ENCODE measurements at places on chromosomes 3 and 15.

GRCh38 chr3:112138219-112138969, 5.3 kb upstream of the GCSAM start:
- no peak overlapping the region for H3K27ac ChIP-seq
- no peak for DNase-seq
- H3K27me3 ChIP-seq, result no peaks in the 10 kb centered on the region
- no peak overlapping the region for H3K4me3 ChIP-seq

DNA sequence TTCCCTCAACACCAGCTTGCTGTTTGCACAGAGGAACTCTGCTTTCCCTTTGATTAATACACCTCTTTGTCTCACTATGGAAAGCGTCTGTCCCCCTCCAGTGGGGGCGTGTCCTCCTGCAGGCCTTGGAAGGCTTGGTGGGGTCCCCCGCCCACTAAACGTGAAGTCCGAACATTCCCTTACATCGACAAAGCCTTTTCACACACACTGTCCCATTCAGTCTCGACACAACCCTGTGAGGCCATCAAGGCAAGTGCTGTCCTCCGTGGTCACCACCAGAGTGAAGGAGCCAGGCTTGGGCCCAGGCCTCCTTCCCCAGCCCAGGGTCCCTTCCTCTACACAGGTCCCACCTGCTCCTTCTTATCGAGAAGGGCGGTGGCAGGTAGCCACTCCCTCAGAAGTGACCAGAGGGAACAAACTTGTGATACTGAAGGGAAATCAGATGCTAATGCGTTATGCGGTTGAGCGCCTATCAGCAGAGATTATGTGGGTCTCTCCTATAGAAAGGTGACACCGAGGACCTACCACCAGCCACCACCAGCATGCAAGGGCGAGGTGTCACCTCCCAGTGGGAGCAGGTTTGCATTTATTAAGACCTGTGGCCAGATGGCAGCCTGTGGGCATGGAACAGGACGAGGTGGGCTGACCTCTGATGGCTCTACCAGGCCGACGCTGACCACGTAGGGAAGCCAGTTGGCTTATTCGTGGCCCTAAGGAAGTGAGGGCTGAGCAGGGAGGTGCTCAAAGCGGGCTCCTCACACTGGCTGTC, 6.6 kb downstream of the NRROS start:
- H3K4me1 ChIP-seq, result peaks cover under 1% of the 10 kb centered on the region
- peak overlapping the region; percentile 3 for H3K27ac ChIP-seq
- no peaks in the 10 kb centered on the region for H3K27me3 ChIP-seq

DNA sequence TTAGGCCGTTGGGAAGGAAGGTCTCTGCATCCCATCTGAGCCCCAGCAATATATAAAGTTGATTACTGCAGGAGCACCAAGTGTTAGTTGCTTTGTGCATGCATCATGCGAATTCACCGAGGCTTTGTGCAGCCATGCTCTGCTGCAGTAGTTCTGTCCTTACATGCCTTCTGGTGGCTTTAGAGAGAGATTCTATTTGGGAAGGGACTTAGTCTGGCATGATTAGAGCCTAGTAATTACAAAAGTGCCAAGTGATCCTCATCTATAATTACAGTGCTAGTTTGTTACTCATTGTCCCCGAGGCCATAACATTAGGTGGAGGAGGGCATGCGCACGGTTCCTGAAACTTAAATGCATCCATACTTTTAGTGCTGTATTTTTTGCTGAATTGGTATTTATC, 353.6 kb downstream of the CNTN4 start:
- H3K36me3 ChIP-seq, result no peaks in the 10 kb centered on the region
- DNase-seq, result no peak
- H3K4me3 ChIP-seq, result no peak overlapping the region
- H3K27me3 ChIP-seq, result no peaks in the 10 kb centered on the region
- peaks cover 37% of the 10 kb centered on the region for H3K4me1 ChIP-seq

GRCh38 chr3:139774560-139775302, 97.0 kb upstream of the NMNAT3 start:
- H3K27me3 ChIP-seq, result no peaks in the 10 kb centered on the region
- no peak overlapping the region for H3K4me3 ChIP-seq
- H3K4me1 ChIP-seq, result no peaks in the 10 kb centered on the region
- peak; percentile 11 for DNase-seq
- H3K36me3 ChIP-seq, result no peaks in the 10 kb centered on the region

DNA sequence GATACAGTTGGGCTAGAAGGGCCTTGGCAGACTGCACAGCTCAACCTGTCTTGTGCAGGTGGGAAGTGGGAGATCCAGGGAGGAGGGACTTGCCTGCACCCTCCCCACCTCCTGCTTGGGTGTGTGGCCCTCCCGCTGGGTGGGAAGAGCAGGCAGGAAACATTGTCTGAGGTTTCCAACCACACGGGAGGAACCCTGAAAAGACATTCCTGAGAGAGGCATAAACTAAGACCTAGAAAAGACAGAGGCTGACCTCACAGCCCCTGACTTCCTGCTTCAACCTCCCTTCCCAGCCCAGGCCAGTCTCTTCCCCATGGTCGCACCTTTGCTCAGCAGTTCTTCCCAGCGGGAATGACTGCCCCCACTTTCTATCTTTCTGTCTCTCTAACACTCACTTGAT, 46.3 kb upstream of the INSYN1 start:
- peak overlapping the region; percentile 90 for H3K27ac ChIP-seq
- no peak for DNase-seq
- H3K27me3 ChIP-seq, result no peaks in the 10 kb centered on the region
- no peaks in the 10 kb centered on the region for H3K36me3 ChIP-seq
- peaks cover 45% of the 10 kb centered on the region for H3K4me1 ChIP-seq
- no peak overlapping the region for H3K4me3 ChIP-seq

GRCh38 chr3:127903611-127904375, 11.2 kb upstream of the KBTBD12 start:
- no peak for DNase-seq
- H3K27ac ChIP-seq, result no peak overlapping the region
- no peaks in the 10 kb centered on the region for H3K36me3 ChIP-seq
- H3K4me1 ChIP-seq, result no peaks in the 10 kb centered on the region
- no peaks in the 10 kb centered on the region for H3K27me3 ChIP-seq

DNA sequence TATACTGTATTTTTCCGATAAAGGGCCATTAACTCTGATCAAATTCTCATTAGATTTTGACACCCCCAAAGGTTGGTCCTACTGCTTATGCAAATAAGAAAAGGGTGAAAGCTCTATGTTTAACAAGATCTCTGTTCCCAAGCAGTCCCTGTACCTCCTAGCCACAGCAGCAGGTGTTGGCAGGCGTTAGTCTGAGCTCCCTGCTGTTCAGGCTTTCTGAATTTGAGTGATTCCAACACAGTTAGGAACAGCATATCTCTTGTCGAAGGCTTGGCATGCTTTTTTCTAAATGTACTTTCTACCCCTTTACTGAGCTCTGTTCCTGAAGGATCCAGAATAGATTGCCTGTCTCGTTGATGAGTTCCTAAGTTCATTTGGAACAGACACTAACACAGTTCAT, 42.3 kb downstream of the MITF start:
- H3K4me1 ChIP-seq, result peaks cover 41% of the 10 kb centered on the region
- H3K36me3 ChIP-seq, result no peaks in the 10 kb centered on the region
- H3K27me3 ChIP-seq, result no peaks in the 10 kb centered on the region
- no peak overlapping the region for H3K27ac ChIP-seq
- DNase-seq, result no peak

DNA sequence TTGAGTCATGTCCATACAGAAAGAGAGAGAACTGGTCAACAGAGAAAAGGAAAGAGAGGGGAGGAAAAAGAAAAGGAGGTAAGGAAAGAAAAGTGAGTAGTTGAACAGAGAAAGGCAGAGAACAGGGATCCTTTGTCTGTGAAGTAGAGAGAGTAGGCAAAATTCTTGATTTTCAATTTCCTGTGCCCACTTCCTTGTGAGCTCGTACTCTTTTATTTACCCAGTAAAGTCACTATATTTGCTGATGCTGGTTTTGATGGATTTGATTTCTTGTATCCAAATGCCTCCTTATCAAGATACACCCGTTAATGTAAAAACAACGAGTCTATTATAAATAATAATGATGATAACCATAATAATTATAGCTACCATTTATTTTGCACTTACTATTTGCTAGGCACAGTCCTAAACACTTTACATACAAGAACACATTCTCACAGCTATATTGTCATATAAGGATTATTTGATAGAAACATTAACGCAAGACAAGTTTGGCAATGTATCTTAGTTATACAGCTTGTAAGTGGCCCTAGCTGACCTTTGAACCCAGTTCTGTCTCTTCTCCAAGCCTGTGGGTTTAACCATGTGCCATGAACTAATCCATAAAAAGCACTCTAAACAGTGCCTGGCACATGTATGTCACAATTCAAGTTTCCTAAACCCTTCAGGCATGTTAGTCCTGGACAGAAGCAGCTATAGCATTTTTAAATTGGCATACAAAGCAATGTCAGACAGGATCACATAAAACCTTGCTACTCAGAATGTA, 6.7 kb upstream of the P2RY1 start:
- H3K36me3 ChIP-seq, result no peaks in the 10 kb centered on the region
- no peak overlapping the region for H3K4me3 ChIP-seq
- H3K4me1 ChIP-seq, result peaks cover 14% of the 10 kb centered on the region

- peak overlapping the region; percentile 60 for H3K27ac ChIP-seq
- no peak overlapping the region for H3K4me3 ChIP-seq
- DNase-seq, result no peak
- H3K36me3 ChIP-seq, result no peaks in the 10 kb centered on the region
- H3K4me1 ChIP-seq, result peaks cover 70% of the 10 kb centered on the region
Measured at GRCh38 chr3:99958222-99958912, 140.7 kb downstream of the CMSS1 start.

- no peaks in the 10 kb centered on the region for H3K4me1 ChIP-seq
- H3K27me3 ChIP-seq, result no peaks in the 10 kb centered on the region
- no peak overlapping the region for H3K4me3 ChIP-seq
- no peak overlapping the region for H3K27ac ChIP-seq
- DNase-seq, result no peak
Measured at GRCh38 chr15:95726891-95727290, 603.6 kb upstream of the NR2F2 start.

DNA sequence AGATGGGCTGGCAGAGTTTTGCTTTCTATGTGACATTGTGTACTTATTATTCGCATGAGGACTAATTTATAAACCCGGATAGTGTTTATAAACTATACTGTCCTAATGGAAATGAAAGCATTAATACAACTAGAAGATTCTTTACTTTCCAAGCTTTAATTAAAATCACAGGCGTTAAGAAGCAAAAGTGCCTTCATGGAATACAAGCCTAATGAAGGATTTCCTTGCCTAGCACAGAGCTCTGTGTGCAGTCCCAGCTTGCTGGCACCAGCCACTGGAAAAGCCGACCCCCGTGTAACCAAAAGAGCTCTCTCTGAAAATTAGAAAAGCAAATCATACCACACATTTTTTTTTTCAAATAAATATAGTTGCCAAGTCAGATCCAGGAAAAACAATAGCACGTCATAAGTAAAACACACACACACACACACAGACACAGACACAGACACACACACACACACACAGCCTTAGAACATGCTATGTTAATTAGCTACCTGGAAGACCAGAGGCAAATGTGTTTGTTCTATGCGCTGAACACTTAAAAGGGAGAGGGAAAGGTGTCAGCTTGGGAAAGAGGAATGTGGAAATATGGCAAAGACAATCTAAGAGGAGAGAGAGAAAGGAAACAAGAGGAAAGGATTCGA, 1084.2 kb downstream of the TUSC7 start:
- no peak overlapping the region for H3K4me3 ChIP-seq
- DNase-seq, result no peak
- peaks cover 5% of the 10 kb centered on the region for H3K27me3 ChIP-seq
- no peaks in the 10 kb centered on the region for H3K36me3 ChIP-seq
- H3K4me1 ChIP-seq, result no peaks in the 10 kb centered on the region

- no peaks in the 10 kb centered on the region for H3K27me3 ChIP-seq
- H3K27ac ChIP-seq, result no peak overlapping the region
- no peaks in the 10 kb centered on the region for H3K36me3 ChIP-seq
- H3K4me1 ChIP-seq, result no peaks in the 10 kb centered on the region
Measured at GRCh38 chr15:55494931-55495330, 13.1 kb downstream of the DNAAF4 start.

Measured in heart right ventricle (tissue), 16 donors.